Islet precursor cell (in vitro differentiated cells): ENCODE measurements at places on chromosomes 7 and 10.

- no peak for DNase-seq
These were observed 4.3 kb upstream of the EIF3A start for GRCh38 chr10:119084896-119085295.

DNA sequence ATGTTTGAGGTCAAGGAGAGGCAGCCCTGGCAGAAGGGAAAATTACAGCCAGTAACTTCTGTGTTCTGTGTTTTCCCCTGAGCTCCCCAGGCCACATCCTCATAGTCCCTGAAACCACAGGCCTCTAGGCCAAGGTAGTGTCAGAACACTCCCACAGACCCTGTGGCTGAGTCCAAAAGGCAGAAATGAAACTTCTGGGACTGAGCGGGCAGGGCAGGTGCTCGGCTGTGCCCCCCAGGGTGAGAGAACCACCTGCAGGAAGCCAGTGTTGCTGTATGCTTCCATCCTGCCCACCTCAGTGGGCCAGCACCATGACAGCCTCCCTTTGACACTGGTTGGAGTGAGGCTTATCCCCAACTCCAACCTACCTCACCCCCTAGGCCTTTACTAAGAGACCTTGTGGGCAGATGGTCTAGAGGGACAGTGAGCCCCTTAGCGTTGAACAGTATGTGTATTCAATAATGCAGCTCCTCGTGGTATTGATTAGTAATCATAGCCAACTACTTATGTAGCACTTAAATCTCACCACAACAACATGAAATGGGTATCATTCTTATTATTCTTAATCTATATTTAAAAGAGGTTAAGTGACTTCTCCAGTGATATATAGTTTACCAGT, 30.3 kb downstream of the PIK3CG start:
- DNase-seq = peak; percentile 55

GRCh38 chr7:68376131-68376661, 1222.1 kb upstream of the AUTS2 start:
- DNase-seq = no peak

- DNase-seq = no peak
These were observed 137.5 kb downstream of the ZNF365 start for GRCh38 chr10:62511656-62512055.

DNA sequence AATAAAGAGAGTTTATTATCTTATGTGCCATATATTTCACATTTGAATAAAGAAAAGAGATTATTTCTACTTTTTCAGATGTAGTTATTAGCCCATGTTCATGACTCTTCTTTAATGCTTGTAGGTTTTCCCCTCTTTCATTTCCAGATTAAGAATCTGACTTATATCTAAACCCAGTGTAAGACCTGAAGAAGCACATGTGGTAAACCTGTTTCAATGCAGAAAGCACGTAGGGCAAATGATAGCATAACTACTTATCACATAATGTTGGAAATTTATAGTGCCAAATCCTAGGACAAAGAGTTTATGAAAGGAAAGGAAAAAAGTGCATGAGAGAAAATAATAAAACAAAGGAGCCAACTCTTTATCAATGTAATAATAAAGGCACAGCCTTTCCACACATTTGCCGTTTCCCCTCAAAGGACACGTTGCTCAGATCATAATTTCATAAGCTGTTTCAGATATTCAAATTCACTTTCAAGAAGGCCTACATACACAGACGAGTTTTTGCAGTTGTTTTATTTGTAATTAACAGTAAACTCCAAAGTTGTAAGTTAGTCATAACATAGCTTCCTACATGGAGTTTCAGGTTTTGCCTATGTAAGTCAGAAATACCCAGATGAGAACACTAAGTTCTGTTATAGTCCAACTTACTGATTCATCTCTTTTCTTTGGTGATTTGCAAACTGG, 88.8 kb upstream of the MDFIC start:
- no peak for DNase-seq

GRCh38 chr10:48444266-48444665, 137.8 kb downstream of the MAPK8 start:
- peak; percentile 56 for DNase-seq

GRCh38 chr10:2214805-2215204, 477.5 kb upstream of the ADARB2 start:
- peak; percentile 81 for DNase-seq

GRCh38 chr10:77539147-77539935, 98.3 kb downstream of the KCNMA1 start:
- DNase-seq = no peak

DNA sequence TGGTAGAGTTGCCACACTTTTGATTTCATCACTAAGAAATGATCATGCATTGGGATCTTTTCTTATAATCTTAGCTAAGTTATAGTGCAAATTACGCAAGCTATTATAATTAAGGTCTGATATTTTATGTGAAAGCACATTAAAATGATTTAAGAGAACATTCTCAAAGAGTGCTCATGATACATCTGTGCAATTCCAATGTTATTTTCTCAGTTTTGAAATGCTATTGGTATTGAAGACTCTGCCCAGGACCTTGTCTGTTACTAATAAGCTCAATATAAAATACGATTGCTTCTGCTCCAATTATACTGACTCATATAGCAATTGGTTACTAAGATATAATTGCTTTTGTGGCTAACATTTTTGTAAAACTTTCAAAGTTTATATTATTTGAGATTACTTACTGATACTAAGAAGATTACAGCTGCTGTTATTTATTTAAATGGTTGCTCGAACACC, 180.9 kb downstream of the ADAM12 start:
- DNase-seq = no peak

DNA sequence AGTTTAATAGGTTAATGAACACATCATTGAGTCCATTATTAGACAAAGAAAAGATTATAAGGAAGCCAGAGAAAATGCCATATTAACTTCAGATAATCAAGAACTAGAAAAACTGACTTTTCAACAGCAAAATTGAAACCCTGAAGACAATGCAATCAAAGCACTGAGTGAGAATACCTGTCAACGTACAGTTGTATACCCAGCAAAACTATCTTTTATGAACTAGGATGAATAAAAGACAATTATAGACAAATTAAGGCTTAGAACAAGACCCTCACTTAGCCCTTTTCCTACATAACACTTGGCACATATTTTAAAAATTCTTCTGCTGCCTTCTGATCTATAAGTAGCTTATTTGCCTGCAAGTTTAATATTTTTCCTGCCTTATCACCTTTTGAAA, 19.0 kb upstream of the DGKI start:
- DNase-seq = no peak

GRCh38 chr10:126930883-126931503, 25.8 kb downstream of the DOCK1 start:
- DNase-seq = no peak

DNA sequence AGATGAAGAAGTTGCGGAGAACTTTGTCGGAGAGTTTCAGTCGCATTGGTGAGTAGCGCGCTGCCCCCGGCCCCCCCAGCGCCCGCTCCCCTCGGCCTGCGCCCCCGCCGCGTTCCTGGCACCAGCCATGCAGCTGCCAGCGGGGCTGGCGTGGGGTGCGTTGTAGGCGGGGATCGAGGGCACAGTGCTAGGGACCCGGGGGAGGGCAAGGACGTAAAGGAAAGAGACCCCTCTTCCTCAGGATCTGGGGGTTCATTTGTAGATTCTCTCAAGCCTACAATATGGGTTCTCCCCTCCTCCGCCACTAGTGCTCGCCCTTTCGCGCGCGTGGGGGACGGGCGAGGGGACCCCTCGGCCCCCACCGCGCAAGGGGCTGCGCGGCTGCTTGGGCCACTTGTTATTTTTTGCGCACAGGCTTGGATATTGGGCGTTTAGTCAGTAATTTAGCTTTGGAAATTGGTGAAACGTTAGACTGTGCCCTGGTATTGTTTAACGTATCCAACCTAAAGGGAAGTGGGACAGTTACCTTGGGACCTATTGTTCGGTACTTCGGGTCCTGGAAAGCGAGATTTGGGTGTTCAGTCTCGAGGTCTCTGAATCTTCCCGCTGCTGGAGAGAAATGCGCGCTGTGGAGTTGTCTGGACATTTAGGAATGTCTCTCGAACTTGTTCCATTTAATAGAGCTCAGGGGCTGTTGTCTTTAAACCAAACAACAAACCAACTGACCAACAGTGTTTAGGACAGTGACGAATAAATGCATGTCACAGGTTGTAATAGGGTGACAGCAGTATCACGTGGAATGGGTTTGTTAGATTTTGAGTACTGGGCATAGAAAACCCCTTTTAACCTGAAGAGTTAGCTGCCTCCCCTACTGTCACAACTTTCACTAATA, 796 bp downstream of the CDK14 start:
- DNase-seq = peak; percentile 68
